ENCODE measurements at places on chromosomes 7 and 10. TPM values are rescaled to one million over a fixed set of nuclear protein-coding genes. Genes with fewer than 3 reads are reported as not detected.
A peak's percentile ranks its signal among the peaks of the same experiment; 100 is the strongest.

Gene HTR7
- total RNA-seq = not detected

Gene PIP
- total RNA-seq = not detected

Gene ATOH7
- not detected for total RNA-seq

Gene SHH
- 0.33 TPM for total RNA-seq

Gene ZCWPW1
- total RNA-seq = 1.6 TPM

Gene LIPJ
- total RNA-seq = 0.99 TPM

Gene LMOD2
- not detected for total RNA-seq

Gene DKK1
- total RNA-seq = not detected

Gene GJD4
- not detected for total RNA-seq

DNA sequence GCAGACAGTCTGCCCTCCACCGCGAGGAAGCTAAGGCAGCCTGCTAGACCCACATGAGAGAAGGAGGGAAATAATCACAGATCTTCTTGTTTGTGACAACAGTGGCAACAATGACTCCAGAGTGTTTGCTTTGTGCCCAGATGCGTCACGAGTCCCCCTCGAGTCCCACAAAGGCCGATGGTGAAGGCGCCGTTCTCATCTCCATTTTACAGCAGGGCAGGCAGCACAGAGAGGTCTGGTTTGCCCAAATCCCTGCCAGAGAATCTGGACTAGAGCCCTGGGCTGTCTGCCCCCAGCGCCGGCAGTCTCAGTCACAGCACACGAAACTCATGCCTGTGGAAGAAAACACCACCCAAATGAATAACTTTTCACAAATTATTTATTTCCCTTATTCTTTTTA is 38.1 kb downstream of the KIAA1549 start:
- no peak overlapping the region for H3K4me3 ChIP-seq
- H3K36me3 ChIP-seq = no peaks in the 10 kb centered on the region
- H3K27ac ChIP-seq = no peak overlapping the region
- H3K27me3 ChIP-seq = no peaks in the 10 kb centered on the region
- no peak for DNase-seq

GRCh38 chr10:6729861-6730344 is 149.8 kb upstream of the PRKCQ start:
- H3K4me1 ChIP-seq = no peaks in the 10 kb centered on the region
- H3K4me3 ChIP-seq = no peak overlapping the region
- no peak overlapping the region for H3K27ac ChIP-seq
- no peaks in the 10 kb centered on the region for H3K36me3 ChIP-seq

DNA sequence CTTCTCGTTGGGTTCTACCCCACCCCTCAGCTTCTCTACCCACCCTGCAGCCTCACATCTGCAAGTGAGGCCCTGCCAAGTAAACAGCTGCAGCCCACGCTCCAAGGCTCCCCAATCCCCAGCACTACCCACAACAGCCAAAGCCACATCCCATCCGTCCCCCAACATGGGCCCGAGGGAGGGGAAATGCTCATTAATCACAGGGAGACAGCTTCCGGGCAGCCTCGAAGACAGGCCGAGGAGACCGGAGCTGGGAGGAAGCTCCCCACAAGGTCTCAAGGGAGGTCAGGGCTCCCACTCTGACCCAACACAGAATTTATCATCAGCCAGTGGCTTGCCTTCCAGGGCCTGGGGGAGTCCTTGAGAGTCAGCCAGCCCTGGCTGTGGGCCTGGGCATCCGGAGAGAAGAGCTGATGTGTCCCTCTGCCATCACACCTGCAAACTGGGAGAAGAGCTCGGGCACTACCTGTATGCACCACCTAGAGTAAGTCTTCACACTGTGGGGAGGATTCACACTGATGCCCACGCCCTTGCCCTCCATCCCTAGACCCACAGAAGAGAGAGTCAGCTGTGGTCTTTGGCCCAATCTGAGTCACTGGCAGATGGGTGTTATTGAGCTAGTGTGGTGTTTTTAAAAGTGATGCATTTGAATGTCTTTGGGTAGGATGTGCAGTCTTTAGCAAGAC is 115.5 kb upstream of the ZMIZ1 start:
- no peak overlapping the region for H3K4me3 ChIP-seq
- H3K36me3 ChIP-seq = no peaks in the 10 kb centered on the region
- DNase-seq = no peak

DNA sequence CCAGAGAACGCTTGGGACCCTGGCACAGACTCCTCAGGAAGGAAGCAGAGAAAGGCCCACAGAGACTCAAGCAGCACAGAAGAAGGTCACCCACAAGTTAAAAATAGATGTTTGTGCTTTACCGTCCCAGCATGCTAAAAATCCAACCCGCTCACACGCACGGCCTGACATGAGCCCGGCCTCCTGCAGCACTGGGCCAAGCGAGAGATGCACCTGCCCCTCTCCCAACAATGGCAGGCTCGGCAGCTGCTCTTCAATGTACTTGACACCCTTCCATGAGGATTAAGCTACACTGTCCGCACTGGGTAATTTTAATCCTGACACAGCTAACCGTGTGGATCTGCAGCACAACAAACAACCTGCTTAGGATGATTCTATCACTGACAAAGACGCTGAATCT is 9.3 kb downstream of the DIP2C start:
- no peak for DNase-seq
- no peak overlapping the region for H3K4me3 ChIP-seq
- no peaks in the 10 kb centered on the region for H3K27me3 ChIP-seq
- H3K27ac ChIP-seq = no peak overlapping the region
- H3K4me1 ChIP-seq = no peaks in the 10 kb centered on the region

DNA sequence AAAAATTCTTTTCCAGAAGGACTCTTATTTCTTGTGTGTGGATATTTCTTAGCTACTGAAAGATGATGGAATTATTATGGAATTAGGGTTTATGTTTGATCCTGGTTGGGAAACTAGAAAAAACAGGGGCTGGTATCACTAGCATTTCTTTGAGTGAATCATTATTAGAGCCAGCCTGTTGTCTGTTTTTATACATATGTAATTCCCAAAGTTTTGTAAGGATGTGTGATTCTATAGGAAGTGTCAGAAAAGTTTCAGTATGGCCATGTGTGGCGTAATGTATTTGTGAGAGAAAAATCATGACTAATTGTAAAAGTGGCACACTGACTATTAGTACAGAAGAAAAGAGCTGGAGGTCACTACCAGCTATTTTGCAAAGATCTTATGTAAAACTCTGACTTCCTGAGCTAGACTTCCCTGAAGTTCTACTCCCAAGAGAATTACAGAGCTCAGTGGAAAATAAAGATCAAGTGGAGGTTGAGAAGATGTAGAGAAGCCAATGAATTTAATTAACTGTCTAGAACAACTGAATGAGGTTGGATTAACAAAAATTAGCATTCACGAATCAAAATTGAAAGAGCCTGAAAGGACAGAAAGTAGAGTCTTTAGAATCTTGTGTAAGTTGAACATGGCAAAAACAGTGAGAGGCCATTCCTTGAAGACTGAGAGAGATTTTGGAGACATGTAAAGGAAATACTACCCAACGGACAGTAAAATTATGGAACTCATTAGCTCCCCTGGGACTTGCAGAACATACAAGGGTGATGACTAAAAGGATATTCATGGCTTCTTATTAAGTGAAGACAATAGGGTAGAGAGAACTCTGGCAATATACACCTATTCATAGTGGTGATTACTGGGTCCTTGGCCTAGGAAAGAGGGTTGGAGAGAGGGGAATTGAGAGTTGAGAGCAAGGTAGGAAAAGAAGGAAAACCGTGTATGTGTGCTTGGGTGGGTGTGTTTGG is 12.5 kb downstream of the ZNF365 start:
- H3K27ac ChIP-seq = no peak overlapping the region
- no peaks in the 10 kb centered on the region for H3K36me3 ChIP-seq
- H3K27me3 ChIP-seq = no peaks in the 10 kb centered on the region
- H3K4me1 ChIP-seq = no peaks in the 10 kb centered on the region

DNA sequence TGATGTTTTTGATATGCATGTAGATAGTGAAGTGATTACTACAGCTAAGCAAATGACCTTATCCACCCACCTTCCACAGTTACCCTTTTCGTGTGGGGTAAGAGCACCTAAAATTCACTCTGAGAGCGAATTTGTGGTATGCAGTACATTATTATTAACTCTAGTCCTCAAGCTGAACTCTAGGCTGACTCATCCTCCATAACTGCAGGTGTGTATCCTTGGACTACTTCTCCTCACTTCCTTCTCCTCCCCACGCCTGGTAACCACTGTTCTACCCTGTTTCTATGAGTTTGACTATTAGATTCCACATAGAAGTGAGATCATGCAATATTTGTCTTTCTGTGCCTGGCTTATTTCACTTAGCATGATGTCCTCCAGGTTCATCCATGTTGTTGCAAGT is 484.6 kb downstream of the GATA3 start:
- H3K4me1 ChIP-seq = no peaks in the 10 kb centered on the region
- H3K4me3 ChIP-seq = no peak overlapping the region
- no peaks in the 10 kb centered on the region for H3K36me3 ChIP-seq
- H3K27me3 ChIP-seq = no peaks in the 10 kb centered on the region
- no peak for DNase-seq
- H3K27ac ChIP-seq = no peak overlapping the region

- H3K27me3 ChIP-seq = no peaks in the 10 kb centered on the region
- no peaks in the 10 kb centered on the region for H3K4me1 ChIP-seq
- H3K4me3 ChIP-seq = no peak overlapping the region
- H3K27ac ChIP-seq = no peak overlapping the region
- H3K36me3 ChIP-seq = no peaks in the 10 kb centered on the region
Measured at GRCh38 chr7:26135076-26135475, 16.9 kb upstream of the NFE2L3 start.

DNA sequence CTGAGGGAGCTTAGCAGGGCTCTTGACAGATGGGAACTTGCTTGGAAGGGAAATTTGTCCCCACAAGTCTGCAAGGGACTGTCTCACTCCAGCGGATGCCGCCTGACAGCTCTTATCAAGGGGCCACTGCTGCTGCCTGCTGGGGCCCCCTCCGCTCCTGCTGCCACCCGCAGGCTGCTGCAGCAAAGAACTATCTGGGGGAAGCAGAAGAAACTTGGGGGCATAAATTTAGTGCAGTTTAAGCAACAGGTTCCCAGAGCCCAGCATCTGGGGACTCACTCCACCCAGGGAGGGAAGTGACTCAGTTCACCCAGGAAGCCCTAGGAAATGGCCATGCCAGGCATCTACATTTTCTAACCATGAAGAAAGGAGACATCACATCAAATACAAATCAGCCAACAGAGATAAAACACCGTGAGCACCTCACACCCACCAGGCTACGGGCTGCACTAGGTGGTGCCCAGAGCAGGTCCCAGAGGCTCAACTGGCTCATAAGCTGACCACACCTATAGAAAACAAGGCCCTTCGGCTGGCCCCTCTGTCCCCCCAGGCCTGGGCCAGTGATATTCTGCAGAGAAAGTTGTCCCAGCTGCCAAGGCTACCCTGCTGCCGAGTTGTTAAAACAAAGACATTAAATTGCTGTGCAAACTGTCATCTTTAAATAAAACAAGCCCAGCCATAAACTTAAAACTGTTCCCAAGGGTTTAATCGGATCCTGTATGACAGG is 3.7 kb downstream of the RGS10 start:
- no peaks in the 10 kb centered on the region for H3K27me3 ChIP-seq
- no peak overlapping the region for H3K27ac ChIP-seq
- no peaks in the 10 kb centered on the region for H3K36me3 ChIP-seq
- no peak for DNase-seq
- no peak overlapping the region for H3K4me3 ChIP-seq

DNA sequence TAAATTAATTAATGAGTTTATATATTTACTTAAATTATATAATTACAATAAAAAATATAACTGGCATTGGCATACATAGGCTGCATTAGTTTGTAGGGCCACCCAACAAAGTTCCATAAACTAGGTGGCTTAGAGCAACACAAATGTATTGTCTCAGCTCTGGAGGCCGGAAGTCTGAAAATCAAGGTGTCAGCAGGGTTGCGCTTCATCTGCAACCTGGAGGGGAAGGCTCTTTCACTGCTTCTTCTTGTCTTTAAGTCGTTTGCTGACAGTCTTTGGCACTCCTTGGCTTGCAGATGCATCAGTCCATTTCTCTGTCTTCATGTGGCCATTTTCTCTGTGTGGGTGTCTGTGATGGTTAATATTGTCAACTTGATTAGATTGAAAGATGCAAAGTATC is 6.1 kb upstream of the BLVRA start:
- no peaks in the 10 kb centered on the region for H3K27me3 ChIP-seq
- no peaks in the 10 kb centered on the region for H3K36me3 ChIP-seq
- no peaks in the 10 kb centered on the region for H3K4me1 ChIP-seq
- no peak for DNase-seq
- no peak overlapping the region for H3K4me3 ChIP-seq

DNA sequence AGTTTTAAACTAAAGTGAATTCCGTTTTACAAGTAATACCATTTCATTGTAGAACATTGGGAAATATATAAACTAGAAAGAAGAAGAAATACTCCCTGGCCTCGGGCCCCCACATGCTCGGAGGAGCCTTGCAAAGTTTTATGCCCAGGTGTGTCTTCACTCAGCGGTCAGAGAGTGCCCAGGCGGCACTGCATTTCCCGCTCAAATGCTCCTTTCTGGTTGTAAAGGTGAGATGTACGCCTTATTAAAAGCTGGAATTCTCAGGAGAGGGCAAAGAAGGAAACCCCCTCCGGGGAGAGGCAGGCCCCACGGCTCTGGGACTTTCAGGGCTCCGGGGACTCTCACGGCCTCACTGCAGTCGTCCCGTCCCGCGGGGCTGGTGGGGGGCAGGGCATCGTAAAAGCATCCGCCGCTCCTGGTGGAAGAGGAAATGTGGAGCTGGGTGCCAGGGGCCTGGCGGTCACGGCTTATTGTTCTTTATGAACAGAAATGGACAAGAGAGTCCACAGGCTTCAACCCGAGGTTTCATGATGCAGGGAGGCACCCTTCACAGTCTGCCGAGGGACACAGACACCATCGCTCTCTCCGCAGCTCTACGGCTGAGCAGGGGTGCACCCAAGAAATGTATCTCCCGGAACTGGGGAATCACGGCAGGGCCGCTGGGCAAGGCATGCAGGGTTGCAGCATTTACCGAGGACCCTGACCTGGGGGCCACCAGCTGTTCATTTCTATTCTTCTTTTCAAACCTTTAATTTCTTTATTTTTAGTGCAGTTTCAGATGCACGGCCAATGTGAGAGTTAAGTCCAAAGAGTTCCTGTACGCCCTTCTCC is 47.7 kb upstream of the INPP5A start:
- no peak for DNase-seq
- no peak overlapping the region for H3K27ac ChIP-seq
- H3K27me3 ChIP-seq = no peaks in the 10 kb centered on the region
- no peak overlapping the region for H3K4me3 ChIP-seq
- no peaks in the 10 kb centered on the region for H3K4me1 ChIP-seq
- no peaks in the 10 kb centered on the region for H3K36me3 ChIP-seq

DNA sequence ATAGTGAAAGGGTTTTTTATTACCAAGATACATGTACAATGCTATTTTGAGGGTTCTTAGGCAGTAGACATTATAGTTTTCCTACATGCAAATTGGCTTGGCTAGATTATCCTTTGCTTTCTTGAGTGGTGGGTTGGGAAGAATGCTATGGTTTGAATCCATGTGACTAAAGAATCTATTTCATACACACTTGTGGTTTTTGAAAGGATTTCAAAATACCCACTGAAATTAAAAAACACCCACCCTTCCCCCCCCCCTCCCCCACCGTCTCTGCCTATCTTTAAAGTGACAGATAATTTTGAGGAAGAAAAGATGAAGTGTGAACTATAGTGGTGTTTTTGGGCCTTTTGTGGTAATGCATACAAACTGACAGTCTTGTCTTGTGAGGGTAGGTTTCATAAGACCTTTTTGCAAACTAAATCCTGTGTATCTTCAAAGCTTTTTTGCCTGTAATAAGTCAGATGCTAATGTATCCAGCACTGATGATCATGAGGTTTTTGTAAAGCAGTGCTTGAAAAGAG is 90.9 kb downstream of the TPST1 start:
- no peak overlapping the region for H3K4me3 ChIP-seq
- H3K27me3 ChIP-seq = no peaks in the 10 kb centered on the region
- DNase-seq = no peak
- H3K27ac ChIP-seq = peak overlapping the region; percentile 54
- H3K36me3 ChIP-seq = no peaks in the 10 kb centered on the region

Data from body of pancreas (tissue), 4 donors.